Dermis microvascular lymphatic vessel endothelial cell (primary cell): ENCODE measurements at places on chromosomes 11 and 22. TPM values are rescaled to one million over a fixed set of nuclear protein-coding genes. Genes with fewer than 3 reads are reported as not detected.

Gene GLYATL1
- total RNA-seq, result under 0.01 TPM in 1 of 2 replicates, not detected in the other

Gene C11orf52
- 0.13 and 0.39 TPM in 2 replicates for total RNA-seq

Gene OR5P2
- total RNA-seq, result not detected in 2 replicates

Gene HEPHL1
- not detected in 2 replicates for total RNA-seq

Gene CD82
- total RNA-seq, result 10.6 and 14.9 TPM in 2 replicates

Gene CSF2RB
- 2.8 and 7.1 TPM in 2 replicates for total RNA-seq

Gene OR8D4
- not detected in 2 replicates for total RNA-seq

Gene ZP1
- total RNA-seq, result 0.13 TPM in 1 of 2 replicates, not detected in the other

Gene KCNK7
- under 0.01 and 0.13 TPM in 2 replicates for total RNA-seq

Gene OR52K1
- total RNA-seq, result not detected in 2 replicates

Gene CSNK2A3
- total RNA-seq, result 2.1 and 3.3 TPM in 2 replicates

Gene POTEH
- total RNA-seq, result not detected in 2 replicates

Gene CECR2
- total RNA-seq, result under 0.01 TPM in 2 replicates

Gene MAP6
- 0.26 and 0.51 TPM in 2 replicates for total RNA-seq

Gene UBQLN3
- total RNA-seq, result not detected in 2 replicates

Gene CASP5
- total RNA-seq, result not detected in 2 replicates

Gene RIMBP3C
- under 0.01 and 0.13 TPM in 2 replicates for total RNA-seq

Gene DDI1
- not detected in 2 replicates for total RNA-seq

Gene TIMM10
- total RNA-seq, result 34.5 and 64.1 TPM in 2 replicates

Gene FXYD2
- 0.64 and 1.5 TPM in 2 replicates for total RNA-seq

Gene IL10RA
- total RNA-seq, result 0.25 TPM in 1 of 2 replicates, not detected in the other

Gene CRYAB
- 0.13 TPM in 2 replicates for total RNA-seq

Gene PLA2G3
- total RNA-seq, result under 0.01 TPM in 1 of 2 replicates, not detected in the other

Gene SLC22A6
- not detected in 2 replicates for total RNA-seq

Gene HBE1
- not detected in 2 replicates for total RNA-seq

Gene RASGRP2
- total RNA-seq, result 1.8 and 2.7 TPM in 2 replicates

Gene KLHL35
- total RNA-seq, result 1.0 and 2.4 TPM in 2 replicates

Gene SYTL2
- total RNA-seq, result under 0.01 and 0.25 TPM in 2 replicates

Gene MSANTD4
- total RNA-seq, result 15.4 and 15.7 TPM in 2 replicates

Gene CCDC87
- 0.13 TPM in 2 replicates for total RNA-seq

Gene CERK
- total RNA-seq, result 66.8 and 127 TPM in 2 replicates

Gene CCDC88B
- total RNA-seq, result 1.5 and 1.8 TPM in 2 replicates

Gene TRIM49
- not detected in 2 replicates for total RNA-seq

Gene HYLS1
- 5.6 and 5.8 TPM in 2 replicates for total RNA-seq

Gene MUC5B
- not detected in 2 replicates for total RNA-seq

Gene C22orf42
- total RNA-seq, result not detected in 2 replicates

Gene VWCE
- 2.3 and 3.3 TPM in 2 replicates for total RNA-seq

Gene H19
- 5.5 and 162 TPM in 2 replicates for total RNA-seq

Gene NPAS4
- not detected in 2 replicates for total RNA-seq

Gene KRTAP5-1
- not detected in 2 replicates for total RNA-seq

Gene SRSF8
- total RNA-seq, result 19.1 and 21.5 TPM in 2 replicates

Gene SHANK3
- total RNA-seq, result 7.8 and 19.7 TPM in 2 replicates

Gene RASSF10
- total RNA-seq, result 4.8 and 11.8 TPM in 2 replicates

Gene FOSL1
- 2.1 and 3.8 TPM in 2 replicates for total RNA-seq

Gene TRPC6
- 13.1 and 27.6 TPM in 2 replicates for total RNA-seq

Gene SMC1B
- total RNA-seq, result under 0.01 TPM in 2 replicates

Gene SGSM1
- 4.1 and 9.2 TPM in 2 replicates for total RNA-seq

Gene TCN2
- total RNA-seq, result 18.2 and 29.5 TPM in 2 replicates

Gene CARNS1
- total RNA-seq, result 0.13 and 0.26 TPM in 2 replicates

Gene LRRC32
- 20.9 and 62.3 TPM in 2 replicates for total RNA-seq

Gene APOBEC3F
- 3.4 and 4.4 TPM in 2 replicates for total RNA-seq

Gene DCDC1
- total RNA-seq, result under 0.01 TPM in 2 replicates

Gene EMID1
- total RNA-seq, result 1.9 and 15.9 TPM in 2 replicates
